D721Med (cell line): ENCODE measurements at places on chromosomes 12 and 14.

- no peak for DNase-seq
These were observed 122.5 kb upstream of the KRAS start for GRCh38 chr12:25372969-25373817.

GRCh38 chr12:1353451-1353850, 240.9 kb downstream of the FBXL14 start:
- DNase-seq: no peak

GRCh38 chr12:69732088-69732487, 6.6 kb upstream of the RAB3IP start:
- no peak for DNase-seq

- DNase-seq: no peak
These were observed 60.3 kb upstream of the VPS33A start for GRCh38 chr12:122326586-122326985.

DNA sequence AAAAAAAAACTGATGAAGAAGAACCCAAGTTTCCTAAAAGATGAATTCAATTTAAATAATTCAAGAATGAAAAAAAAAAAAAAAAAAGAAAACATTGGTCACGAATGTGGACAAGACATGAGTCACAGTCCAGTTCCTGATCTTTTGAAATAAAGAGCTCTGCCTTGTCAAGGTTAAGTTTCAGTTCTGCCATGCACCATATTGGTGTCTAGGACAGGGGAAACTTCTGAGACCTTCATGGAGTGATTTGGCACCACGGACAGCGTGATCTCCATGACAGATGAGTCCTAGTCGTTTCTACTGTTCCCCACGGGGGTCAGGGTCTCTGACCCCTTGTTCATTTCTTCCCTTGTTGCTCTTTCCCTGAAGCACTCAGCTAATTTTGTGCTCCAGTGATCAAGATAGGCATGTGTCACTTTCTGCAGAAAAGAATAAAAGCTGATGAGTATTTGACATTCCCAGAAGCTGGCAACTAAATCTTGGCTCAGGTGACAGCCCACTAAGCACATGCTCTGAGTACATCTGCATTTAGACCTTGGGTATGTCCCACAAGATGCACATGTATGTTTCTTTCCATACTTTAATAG, 1159.7 kb downstream of the BCL11B start:
- DNase-seq: no peak

DNA sequence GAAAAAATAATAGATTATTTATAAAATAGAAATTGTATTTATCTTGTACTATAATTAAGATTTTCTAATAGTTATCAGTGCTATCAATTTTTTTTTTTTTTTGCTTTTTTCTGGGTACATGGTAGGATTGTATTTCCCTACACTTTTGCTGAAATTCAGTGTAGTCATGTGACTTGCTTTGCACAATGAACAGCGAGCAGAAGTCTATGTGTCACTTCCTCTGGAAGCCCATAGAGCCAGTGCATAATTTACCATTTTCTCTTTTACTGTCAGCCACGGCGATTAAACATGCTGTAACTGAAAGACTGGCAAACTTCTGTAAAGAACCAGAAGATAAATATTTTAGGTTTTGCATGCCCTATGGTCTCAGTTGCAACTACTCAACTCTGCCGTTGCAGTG, 80.8 kb upstream of the PPP1R12A start:
- DNase-seq: no peak

DNA sequence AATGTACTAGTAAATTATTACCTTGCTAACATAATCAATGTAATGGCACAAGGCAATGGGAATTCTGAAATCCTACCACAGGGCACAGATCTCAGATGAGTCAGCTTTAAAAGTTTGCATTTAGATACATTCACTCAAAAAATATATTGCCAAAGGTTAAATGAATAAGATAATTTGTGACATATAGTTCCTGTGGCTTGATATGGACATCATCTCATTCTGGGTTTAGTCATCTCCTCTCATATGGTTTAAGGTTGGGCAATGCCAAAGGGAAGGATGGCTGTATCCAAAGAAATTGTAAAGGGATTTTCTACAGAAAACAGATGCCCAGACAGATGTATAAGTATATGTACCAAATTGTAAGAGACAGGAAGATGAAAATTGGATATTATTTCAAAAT, 1065.0 kb downstream of the LRFN5 start:
- DNase-seq: no peak
